ENCODE measurements at places on chromosomes 12 and 14.

DNA sequence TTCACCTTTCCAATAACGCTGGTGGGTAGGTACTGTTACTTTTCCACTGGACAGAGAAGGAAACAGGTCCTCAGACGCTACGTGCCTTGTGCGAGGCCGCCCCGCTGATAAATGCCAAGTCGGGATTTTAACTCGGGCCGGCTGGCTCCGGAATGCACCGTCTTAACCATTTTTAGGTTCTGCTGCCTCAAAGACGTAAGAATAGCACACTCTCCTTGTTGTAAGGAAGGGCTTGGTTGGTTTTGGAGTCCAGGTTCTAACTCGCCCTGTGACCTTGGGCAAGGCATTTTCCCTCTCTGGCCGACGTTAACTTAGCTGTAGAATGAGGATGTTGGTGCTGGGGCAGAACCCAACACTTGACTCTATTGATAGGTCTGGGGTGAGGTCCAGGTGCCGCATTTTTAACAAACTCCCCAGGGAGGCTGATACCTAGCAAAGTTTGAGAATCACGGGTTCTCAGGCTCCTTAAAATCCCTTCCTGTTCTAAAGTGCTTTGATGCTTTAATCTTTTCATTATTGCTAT, 814 bp downstream of the ANKRD13A start:
- DNase-seq: no peak

DNA sequence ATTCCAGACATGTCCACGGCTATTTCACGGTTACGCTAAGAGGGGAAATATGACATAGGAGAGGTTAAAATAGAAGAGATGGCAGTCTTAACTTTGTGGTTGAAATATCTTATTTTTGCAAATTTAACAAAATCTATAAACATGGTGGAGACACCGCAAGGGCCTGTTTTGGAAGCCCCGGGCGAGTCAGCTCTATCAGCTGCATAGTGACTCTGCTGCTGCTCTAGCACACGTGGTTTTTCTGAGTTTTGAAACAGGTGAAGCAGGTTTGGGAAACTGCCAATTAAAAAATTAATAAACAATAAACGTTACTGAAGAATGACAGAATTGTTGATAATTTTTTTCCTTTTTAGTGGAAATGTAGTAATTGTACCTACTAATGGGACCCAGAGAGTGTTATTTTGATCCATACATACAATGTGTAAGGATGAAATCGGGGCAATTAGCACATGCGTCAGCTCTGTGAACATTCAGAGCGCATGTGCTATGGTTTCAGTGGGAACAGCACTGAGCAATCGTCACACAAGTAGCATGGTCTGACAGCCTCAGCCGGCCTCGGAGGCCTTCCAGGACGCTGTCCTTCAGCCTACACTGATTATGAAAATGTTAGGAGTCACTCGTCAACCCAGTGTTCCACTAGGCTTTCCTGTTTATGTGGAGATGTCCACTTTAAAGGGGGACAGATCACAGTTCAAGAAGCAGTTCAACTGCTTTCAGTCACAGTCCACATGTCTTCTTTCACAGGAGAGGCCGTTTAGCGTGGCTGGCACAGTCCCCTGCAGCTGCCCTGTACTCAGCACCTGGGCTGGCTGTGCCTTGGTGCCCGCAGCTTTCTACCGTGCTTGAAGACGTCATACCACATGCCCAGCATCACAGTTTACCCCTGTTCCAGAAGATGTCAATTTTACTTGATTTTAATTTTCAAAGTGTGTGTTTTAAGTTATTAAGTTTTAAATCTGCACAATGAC, 51.8 kb downstream of the MOK start:
- no peak for DNase-seq

DNA sequence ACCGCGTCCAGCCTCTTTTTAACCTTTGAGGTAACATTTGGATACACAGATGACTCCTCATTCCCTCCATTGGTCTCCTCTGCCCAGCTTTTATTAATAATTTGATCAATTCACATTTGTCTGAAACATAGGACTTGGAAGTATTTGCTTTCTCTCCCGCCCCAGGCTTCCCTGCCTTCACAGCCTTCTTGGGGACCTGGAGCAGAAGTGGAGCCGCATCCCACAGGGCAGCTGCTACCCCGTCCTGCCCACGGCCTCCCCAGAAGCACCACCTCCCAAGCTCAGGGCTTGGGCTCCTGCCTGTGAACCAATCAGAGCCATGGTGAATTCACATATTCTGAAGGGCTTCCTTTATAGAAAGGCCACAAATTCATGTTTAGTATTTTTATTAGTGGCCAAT, 97.6 kb downstream of the PIWIL1 start:
- DNase-seq: no peak

- peak; percentile 12 for DNase-seq
Measured at GRCh38 chr14:20530771-20531571, 25.6 kb downstream of the RNASE10 start.

DNA sequence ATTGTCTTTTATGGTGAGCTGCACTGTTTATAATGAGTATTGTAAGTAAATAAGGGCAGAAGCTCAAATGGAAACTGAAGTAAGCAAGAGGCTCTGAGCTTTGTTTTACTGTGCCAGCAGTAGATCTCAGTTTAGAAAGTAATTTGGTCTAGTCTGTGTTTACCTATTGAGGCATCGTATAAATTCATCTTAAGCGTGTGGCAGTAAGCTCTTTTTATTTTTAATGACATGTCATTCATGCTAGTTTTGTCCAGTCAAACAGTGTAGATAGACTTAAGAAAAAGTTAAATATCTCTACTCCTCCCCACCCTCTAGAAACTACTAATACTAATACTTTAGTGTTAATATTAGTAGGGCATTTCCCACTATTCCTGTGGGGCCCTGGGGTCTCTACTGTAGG, 2.0 kb downstream of the ANO6 start:
- no peak for DNase-seq

GRCh38 chr12:6788972-6789924, at the start of gene CD4:
Gene CD4 (plus strand): TSS chr12:6789528. CDS start chr12:6800139, 10,611 bp downstream.
- DNase-seq: no peak

DNA sequence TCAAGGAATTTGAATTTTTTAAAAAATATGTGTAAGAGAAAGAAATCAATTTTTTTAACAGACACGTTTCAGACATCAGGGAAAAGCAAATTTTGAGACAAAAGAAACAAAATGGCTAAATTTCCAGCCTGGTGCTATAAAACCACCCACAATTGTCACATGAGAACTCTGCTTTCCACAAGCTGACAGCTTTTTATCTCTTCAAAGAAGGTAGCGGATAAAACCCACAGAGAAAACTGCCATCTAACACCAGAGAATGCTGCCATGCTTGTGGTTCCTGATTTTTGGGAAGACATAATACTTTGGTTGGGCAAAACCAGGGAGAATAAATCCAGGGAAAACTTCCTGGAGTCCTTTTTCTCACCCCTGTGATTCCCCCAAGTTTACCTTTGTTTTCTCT, 10.3 kb upstream of the ITPR2 start:
- DNase-seq: no peak

DNA sequence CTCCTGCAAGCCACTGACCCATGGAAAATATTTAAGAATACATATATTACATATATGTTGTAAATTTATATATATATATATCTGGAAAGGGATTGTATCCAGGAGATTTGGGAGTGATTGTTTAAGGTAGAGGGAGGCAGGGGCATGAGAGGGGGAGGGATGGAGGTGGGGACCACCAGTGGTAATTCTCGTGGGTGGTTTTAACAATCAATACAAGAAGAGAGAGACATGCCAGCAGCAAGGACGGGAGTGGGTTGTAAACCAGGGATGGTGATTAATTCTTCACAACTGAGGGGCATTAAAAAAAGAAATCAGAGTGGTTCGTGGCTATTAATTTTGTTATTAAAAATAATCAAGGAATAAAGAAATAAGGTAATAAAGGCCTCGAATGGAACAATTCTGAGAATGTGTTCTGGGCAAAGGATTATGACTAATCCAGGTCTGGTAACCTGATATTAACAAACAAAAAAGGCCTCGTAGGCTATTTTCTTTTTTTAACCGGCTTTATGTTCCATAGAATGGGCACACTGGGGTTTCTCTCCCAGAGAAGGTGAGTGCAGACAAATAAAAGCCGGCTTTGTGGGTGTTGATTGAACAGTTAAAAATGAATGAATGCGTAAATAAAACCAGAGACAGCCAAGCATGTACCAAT, 8.3 kb upstream of the RTL1 start:
- DNase-seq: no peak

DNA sequence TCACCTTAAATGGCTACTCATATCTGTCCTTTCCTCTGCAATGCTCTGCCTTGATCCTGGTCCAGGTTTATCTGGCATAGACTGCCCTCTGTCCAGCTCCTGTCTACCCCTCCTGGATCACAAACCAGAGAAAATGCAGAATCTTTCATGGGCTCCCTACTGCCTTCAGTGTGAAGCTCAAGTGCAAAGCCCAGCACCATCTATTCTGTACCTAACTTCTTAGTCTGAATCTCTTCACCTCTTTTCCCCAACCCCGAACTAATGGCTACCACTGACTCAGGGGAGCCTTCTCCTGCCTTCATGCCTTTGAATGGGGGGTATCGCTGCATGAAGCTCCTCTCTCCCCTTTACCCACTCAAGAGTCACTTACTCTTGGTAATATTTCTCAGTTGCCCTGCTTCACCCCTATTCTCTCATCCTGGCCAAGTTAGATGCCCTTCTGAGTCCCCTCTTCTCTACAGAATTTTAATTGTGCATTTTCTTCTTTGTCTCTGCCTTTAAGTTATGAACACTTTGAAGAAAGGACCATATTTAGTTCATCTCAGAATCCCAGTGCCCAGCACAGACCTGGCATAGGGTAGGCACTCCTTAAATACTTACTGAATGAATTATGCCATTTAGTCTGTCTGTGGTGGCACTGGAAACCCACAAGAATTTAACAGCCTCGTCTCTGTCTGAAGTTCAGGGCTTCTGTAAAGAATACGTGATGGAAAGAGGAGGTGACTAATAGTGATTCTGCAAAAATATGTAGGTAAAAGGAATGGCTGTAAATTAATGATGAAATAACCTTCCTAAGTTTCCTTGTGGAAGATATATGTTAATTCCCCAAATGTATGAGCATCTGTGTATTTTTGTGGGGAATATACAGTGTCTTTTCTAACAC, 191.3 kb upstream of the AMIGO2 start:
- DNase-seq: peak; percentile 99

DNA sequence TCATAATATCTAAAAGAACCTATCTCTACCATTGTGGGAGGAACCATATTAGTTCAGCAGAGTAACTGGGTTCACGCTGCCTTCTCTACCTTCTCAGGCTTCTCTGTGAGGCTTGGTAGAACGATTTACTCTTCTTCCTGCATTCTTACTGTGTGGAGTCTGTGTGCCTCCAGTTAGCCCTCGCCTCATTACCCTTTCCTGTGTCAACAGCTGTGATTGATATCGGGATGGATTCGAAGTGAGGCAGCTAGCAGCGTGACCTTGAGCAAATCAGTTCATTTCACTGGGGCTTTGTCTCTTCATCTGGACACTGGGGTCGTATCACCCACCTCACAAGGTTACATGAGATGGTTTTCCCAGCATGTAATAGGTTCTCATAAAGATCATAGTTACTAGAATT, 4.6 kb upstream of the VRK1 start:
- no peak for DNase-seq

GRCh38 chr14:61368114-61368710, 46.8 kb downstream of the PRKCH start:
- no peak for DNase-seq

- no peak for DNase-seq
Measured at GRCh38 chr12:111650912-111651311, 34.8 kb downstream of the BRAP start.

- DNase-seq: peak; percentile 69
Measured at GRCh38 chr12:389142-390096, at the start of gene KDM5A. Gene KDM5A (minus strand): TSS chr12:389320. CDS start chr12:389091, 229 bp downstream.

GRCh38 chr14:55782166-55782565, 202.2 kb downstream of the KTN1 start:
- DNase-seq: no peak

DNA sequence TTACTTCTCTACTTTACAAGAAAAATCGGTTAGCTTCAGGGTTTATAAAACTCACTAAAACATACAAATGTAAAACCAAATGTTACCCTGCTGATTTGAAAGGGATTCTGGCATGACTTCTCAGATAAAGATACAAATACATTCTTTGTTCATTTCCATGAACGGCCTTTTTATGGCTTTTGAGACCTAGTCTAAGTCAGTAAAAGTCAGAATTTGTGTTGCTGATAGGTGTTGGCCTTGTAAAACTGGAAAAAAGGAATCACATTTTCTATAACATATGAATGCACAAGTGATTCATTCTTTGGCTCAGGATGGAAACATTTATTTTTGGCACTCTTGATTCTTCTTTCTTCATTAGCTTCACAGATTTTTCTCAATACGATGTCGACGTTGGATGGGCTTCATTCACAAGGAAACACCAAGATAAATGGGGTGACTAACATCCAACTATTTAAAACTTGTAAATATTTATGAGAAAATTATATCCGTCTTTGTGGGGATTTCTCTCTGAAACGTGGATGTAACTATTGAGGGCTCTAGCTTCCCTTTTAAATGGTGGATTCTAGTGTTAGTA, 27.0 kb upstream of the CPM start:
- DNase-seq: no peak

DNA sequence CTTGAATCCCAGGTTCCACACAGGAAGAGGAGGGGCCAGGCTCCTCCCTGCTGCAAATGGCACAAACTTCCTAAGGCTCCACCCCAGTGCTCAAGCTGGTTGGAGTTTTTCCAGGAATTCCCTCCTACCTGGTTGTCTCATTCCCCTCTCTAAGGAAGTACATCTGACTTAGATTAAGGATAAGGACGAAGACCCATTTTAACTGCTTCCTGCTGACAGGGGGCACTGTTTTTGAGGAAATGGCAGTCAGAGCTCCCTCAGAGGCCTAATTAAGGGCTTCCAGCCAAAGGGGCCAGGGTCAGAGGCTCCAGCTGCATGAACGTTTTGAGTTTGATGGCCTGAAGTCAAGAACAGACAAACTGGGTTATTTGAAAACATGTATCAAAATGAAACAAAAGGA, 1084.7 kb downstream of the SLC6A15 start:
- DNase-seq: no peak

- no peak for DNase-seq
Measured at GRCh38 chr14:101705733-101706508, 55.6 kb upstream of the PPP2R5C start.

GRCh38 chr14:83885837-83886293, 1644.1 kb upstream of the FLRT2 start:
- no peak for DNase-seq

DNA sequence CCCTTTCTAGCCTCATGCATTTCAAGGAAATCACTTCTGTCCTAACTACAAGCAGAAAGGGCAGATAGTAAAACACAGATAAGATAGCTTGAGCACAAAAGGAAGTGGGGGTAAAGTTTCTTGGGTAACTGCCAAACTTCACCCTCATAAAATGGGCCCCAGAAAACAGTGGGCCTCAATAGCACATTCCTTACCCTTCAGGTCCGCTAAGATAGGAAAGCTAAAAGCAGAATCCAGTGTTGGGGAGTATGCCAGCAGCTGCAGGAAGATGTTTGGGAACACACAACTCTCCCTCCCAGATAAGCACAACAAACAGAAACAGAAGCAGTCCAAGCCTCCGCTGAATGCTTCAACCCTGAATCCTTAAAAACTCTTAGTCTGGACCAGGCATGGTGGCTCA, 110.9 kb upstream of the MGAT4C start:
- DNase-seq: no peak
